ENCODE measurements at places on chromosomes 2 and 18.

DNA sequence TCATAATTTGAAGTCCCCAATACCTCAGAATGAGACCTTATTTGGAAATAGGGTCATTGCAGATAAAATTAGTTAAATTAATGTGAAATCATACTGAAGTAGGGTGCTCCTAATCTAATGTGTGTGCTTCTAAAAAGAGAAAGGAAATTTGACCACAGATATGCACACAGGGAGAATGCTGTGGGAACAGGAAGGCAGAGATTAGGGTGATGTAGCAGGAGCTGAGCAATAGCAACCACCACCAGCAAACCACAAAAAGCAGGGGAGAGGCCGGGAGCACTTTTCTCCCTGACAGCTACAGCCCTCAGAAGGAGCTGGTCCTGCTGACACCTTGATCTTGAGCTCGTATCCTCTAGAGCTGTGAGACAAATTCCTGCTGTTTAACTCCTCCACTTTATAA, 24.6 kb upstream of the SCG2 start:
- DNase-seq = no peak

GRCh38 chr2:71692621-71693277, 239.4 kb downstream of the DYSF start:
- DNase-seq = no peak

DNA sequence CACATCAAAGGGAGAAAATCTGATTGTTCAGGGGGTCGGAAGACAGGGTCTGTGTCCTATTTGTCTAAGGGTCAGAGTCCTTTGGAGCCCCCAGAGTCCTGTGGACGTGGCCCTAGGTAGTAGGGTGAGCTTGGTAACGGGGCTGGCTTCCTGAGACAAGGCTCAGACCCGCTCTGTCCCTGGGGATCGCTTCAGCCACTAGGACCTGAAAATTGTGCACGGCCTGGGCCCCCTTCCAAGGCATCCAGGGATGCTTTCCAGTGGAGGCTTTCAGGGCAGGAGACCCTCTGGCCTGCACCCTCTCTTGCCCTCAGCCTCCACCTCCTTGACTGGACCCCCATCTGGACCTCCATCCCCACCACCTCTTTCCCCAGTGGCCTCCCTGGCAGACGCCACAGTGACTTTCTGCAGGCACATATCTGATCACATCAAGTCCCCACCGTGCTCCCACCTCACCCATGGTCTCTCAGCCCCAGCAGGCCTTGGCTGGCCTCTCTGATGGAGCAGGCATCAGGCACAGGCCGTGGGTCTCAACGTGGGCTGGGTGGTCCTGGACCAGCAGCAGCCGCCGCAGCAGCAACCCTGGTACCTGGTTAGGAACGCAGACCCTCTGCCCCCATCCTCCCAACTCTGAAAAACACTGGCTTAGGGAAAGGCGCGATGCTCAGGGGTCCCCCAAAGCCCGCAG, 3.8 kb downstream of the PROC start:
- no peak for DNase-seq

- no peak for DNase-seq
Observed at GRCh38 chr18:59123588-59124369, 15.9 kb upstream of the SEC11C start.

GRCh38 chr18:59733421-59733820, 36.2 kb upstream of the CCBE1 start:
- DNase-seq = no peak

DNA sequence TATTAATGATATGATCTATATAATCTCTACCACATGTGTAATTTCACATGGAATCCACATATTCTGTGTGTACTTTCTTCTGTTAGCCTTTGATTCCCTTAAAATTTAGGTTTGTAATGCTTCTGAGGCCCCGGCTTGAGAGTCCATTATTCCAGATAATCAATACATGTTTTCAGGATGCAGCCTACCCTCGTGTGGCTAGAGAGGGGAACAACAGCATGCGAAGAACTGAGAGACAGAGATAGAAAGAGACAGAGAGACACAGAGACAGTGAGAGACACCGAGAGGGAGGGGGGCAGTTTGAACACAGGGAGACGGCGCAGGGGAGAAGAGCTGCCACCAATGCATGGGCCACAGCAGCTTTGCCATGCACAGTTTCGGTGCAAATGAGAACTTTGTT, 185.4 kb downstream of the SNTG2 start:
- no peak for DNase-seq

GRCh38 chr2:222319586-222320435, 21.0 kb upstream of the PAX3 start:
- no peak for DNase-seq

DNA sequence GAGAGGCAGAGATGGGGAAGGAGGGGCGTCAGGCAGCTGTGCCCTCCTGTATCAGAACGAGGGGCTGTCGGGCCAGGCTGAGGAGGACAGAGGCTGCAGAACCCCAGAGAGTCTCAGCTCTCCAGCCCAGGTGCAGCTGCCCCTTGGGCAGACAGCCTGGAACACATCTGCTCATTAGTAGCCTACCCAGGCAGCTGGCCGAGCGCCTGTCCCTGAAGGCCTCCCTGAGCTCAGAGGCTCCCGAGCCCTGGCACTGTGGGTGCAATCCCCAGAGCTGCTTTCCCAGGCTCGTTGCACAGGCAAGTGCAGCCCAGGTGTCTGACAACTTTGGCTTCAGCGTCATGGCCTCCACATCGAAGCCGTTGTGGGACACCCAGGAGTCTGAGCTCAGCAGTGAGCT, 13.1 kb upstream of the TMEM185B start:
- no peak for DNase-seq

- DNase-seq = no peak
Observed at GRCh38 chr18:13313006-13313686, 94.6 kb downstream of the LDLRAD4 start.

GRCh38 chr18:70256184-70256583, 32.7 kb upstream of the SOCS6 start:
- DNase-seq = no peak

- no peak for DNase-seq
Observed at GRCh38 chr18:34807106-34807796, 97.2 kb downstream of the DTNA start.

DNA sequence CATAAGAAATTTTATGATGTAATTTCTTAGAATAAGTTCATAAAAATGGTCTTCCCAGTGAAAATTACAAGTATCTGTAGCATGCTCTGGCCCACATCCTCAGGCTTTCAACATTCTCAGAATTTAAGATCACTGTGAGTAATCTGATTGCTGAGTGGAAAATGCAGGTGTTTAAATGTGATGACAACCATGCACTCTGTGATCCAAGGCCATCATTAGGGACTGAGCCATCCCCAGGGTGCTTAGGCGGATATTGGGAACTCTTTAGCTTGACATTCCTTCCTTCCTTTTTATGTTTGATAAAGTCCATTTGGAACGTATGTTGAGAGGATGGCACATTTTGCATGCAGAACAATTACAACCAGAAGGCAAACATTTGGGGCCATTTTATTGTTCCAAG, 95.5 kb downstream of the ARL4C start:
- DNase-seq = no peak

- no peak for DNase-seq
Observed at GRCh38 chr2:198498048-198498447, 693.7 kb downstream of the PLCL1 start.

DNA sequence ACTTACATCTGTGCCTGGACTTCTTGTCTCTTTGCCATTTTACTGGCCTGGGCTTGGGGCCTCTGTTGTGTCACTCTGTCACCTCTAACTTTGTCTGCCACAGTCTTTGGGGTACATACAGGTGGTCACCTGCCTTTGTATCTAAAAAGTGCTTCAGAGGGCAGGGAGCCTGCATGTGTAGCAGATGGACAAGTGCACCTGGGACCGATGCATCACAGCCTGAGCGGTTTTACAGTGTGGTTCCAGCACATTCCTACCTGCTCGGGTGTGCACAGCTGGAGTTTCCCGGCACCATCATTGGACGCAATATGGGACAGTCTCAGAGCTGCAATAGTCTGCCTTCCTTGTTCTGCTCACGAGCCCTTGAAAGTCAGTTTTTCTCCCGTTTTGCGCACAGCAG, 249.8 kb upstream of the RAB12 start:
- no peak for DNase-seq

GRCh38 chr18:44556296-44556695, 124.4 kb upstream of the SETBP1 start:
- DNase-seq = no peak

GRCh38 chr2:173991856-173992588, 26.8 kb upstream of the SP3 start:
- no peak for DNase-seq

DNA sequence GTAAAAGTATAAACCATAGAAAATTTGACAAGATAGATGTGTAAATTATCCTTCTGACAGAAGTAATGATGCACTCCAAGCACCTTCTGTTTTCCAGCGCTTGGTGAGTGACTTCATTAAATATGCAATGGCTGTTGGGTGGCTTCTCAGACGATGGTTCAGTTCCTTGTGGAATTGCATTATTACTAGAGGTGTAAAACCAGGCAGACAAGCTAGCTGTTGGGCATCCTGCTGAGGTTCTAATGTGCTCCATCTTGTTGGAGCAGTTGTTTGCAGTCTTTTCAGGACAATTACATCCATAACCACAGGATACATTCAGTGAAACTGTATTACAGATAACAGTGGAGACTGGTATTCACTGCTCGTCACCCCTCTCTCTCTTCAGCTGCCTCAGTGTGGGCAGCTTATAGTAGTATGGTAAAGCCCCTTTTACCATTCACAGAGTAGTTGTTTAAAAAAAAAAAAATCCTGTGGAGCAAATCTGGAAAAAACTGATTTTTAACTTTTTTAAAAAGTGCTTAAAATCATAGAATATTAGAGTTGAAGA, 143.5 kb downstream of the AGPS start:
- no peak for DNase-seq

- no peak for DNase-seq
Observed at GRCh38 chr2:25491966-25492532, 150.3 kb upstream of the DNMT3A start.

DNA sequence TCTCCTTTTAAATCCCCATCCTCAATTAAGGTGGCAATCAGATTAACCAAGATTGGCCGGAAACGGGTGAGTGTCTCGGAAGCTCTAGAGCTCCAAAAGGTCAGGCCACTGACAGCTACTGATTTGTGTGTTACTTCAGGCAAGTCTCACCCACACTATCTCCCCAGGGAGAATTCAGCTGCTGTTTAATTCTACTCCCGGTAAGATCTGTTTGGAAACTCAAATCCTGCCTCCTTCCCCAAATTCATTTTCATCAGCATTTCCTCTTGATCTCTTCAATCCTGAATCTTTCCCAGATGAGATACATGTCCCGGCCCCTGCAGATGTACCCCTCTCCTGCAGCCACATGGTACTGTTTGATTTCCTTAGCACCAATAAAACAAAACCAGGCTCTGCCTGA, 34.9 kb downstream of the EFR3B start:
- DNase-seq = no peak

- DNase-seq = no peak
Observed at GRCh38 chr18:62754026-62754425, 38.7 kb downstream of the PHLPP1 start.

DNA sequence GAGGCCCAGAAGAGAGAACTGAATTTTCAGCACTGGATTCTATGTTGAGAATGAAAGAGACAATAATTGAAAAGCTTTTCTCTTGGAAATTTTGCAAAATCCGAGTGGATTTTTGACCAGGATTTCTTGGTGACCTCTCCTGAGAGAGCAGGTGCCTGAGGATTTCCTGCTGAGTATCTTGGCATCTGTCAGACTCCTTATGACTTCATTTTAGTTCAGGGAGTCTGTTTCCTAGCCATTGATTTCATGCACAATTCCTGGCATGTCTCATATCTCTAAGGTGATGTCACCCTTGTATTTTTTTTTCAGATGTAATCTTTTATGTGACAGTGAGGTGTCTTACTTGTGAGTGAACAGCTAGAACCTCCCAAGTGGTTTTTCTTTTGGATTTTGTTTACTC, 195.9 kb downstream of the NEDD4L start:
- DNase-seq = no peak

DNA sequence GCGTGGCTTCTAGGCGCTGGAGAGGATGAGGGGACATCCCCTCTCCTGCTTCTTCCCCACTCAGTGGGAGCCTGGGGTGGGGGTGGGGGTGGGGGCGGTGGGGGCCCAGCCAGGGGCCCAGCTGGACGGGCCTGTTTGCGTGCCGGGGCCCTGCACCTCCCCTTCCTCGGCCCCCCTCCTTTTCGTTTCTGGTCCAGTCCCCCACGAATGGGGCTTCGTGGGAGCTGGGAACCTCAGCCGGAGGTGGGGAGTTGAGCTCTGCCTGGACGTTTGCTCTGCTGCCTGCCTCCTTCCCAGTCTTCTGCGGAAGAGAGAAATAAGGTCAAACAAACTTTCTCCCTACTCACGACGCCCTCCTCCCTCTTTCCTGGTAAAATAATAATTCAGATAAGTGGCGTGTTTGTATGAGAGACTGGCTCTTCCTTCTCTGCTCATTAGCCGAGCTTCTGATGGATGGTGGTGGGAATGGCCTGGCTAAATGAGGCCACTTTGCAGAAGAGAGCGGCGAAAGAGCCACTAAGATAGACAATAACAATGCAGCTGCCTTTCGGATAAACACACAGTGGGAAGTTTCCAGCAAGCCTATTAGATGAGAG, 782 bp downstream of the MTA3 start:
- no peak for DNase-seq

- DNase-seq = no peak
Observed at GRCh38 chr2:60094450-60094929, 459.0 kb downstream of the BCL11A start.

DNA sequence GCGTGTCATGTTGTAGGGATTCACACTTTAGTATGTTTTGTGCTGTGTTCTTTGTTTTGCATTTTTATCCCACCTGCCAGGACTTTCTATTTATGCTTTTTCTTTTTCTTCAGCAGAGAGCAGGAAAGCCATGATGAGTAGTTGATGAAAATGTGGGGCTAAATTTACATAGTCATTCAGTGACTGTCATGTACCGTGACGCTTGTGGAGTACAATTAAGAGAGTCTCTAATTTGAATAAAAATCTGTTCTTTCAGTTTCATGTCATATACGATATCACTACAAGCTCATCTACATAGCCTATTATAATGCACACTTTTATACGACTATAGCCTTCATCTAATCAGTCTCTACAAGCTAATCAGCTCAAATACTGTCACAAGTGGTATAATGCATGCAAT, 112.7 kb upstream of the SPATS2L start:
- no peak for DNase-seq

DNA sequence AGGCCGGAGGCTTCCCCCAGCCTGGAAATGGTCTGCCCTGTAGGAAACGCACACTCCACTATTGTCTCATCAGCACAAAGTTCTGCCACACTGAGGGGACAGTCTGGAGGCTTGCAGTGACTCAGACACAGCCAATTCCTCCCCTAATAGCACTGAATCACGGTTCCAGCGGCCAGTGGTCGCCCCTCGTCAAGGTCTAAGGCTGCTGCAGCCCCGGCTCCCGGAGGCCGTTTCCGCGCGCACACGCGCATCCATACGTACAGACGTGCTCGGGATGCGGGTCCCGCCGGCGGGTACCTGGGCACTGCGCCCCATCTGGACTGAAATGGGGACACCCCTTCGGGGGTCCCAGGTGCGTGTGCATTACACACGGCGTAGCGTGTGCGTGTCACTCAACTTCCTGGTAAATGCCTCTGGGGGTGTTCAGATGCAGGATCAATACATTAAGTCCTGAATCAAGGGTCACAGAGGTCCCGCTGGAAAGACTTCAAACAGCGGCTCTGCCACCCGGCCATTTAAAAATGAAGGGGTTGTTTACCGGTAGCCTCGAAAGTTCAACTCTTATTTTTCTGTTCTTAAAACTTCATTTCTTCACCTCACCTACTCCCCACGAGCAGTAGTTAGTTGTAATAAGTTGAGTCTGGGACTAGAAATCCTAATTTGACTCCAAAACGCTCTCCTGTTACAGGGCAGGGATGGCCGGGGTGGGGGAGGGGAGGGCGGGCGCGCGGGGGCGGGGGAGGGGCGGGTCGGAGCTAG, 572 bp upstream of the ZNF516 start:
- DNase-seq = no peak

Measured in anterior cingulate cortex (tissue), 58 donors.